ENCODE measurements at places on chromosomes 7 and 10.

DNA sequence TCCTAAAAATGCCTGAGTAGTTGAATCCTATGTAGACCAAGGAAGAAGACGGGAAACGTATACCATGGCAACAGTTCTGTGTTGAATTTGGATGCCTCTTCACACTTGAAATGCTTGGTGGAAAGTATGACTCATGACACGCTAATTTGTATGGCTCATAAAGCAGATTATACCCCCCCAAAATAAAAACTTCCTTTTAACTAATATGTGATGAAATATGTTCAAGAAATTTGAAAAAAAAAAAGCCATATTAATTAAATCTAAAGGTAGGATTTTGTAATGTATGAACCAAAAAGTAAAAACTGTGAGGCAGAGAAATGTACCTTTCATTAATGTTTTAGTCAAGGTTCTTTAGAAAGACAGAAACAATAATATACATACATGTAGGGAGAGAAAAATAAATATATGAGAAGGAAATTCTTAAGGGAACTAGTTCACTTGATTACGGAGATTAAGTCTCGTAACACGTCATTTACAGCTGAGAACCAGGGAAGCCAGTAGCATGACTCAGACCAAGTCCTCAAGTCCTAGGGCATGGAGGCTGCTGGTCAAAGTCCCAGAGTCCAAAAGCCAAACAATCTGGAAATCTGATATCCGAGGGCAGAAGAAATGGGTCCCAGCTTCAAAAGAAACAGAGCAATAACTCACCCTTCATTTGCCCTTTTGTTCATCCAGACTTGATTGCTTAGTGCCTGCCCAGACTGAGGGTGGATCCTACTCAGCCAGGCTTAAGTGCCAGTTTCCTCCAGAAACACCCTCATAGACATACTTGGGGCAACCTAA, 485.1 kb downstream of the SEMA3D start:
- no peak for DNase-seq

GRCh38 chr7:107048783-107049418, 4.4 kb downstream of the PRKAR2B start:
- no peak for DNase-seq

GRCh38 chr7:26618898-26619297, 245.5 kb downstream of the SKAP2 start:
- DNase-seq = no peak

DNA sequence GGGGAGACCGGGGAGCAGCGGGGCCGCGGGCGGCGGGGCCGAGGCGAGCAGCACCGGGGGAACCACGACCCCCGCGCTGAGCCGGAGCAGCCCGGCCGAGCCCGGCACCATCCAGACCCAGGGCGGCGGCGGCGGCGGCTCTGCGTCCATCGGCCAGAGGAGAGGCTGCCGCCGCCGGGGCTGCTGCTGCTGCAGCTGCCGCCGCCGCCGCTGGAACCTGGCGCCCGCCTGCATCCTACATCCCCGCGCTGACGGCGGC, 190 bp downstream of the TCERG1L start:
- no peak for DNase-seq

DNA sequence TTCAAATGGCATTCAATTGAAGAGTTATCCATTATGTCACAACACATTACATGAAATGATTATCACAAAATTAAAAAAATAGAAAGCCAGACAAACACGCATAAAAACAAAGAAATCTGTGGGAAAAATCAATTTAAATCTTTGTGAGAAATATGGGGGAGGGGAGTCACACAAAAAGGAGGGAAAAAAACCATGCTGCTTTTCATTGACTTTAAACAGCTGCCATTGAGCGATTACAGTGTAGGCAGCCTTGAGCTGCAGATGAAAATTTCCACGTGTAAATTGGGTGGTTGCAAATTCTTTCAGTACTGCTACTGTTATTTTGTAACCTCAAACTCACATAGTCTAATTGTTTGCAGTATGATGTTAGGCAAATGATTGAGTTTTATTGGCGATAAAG, 889.9 kb upstream of the PHF14 start:
- no peak for DNase-seq

- DNase-seq = no peak
These were observed 18.1 kb downstream of the ADRB1 start for GRCh38 chr10:114061789-114062188.

GRCh38 chr10:29840516-29841276, 205.9 kb upstream of the SVIL start:
- DNase-seq = no peak

DNA sequence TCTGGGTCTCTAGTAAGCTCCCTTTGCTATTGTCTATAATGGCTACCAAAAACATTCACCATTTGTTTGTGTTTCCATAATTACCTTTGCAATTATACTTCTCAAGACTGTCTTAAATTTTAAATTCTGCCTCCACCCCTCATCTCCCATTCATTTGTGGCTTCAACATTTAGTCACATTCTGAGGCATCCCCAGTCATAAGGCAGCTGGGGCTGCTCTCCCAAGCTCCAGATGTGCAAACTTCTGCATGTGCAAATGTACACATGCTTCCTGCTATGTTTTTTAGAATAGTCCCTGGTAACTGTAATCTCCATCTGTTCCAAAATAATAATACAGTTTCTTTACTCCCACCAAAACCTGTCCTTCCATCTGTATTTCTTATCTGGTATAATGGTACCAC, 97.3 kb downstream of the CDK6 start:
- no peak for DNase-seq

GRCh38 chr7:41820111-41820671, 117.3 kb upstream of the INHBA start:
- no peak for DNase-seq

DNA sequence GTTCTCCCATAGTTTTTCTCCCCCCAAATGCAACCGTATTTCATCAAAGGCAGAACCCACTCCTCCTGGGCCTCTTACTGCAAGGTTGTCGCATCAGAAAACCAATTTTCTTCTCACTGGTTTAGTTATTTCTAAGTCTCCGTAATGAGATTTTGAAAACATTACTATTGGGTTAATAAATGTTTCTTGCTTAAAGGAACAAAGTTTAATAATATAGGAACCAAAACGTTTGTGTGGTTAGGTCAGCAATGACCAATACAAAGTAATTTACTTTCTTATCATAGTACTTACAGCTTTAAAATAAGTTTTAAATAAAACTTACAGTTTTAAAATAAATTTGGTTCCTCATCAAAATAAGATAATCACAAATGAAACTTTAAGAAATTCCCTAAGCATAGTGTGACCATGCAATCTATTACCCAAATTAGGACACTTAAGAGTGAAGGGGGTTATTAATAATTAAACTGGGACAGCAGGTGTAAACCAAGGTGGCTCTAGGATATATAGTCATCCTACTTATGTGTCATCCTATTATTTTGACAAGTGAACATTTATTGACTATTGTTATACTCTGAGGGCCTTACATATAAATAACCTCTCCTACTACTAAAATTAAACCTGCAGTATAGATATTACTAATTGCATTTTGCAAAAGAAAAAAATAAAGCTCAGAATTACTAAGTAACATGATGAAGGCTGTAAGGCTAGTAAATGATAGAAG, 415.4 kb upstream of the LRRN3 start:
- no peak for DNase-seq

DNA sequence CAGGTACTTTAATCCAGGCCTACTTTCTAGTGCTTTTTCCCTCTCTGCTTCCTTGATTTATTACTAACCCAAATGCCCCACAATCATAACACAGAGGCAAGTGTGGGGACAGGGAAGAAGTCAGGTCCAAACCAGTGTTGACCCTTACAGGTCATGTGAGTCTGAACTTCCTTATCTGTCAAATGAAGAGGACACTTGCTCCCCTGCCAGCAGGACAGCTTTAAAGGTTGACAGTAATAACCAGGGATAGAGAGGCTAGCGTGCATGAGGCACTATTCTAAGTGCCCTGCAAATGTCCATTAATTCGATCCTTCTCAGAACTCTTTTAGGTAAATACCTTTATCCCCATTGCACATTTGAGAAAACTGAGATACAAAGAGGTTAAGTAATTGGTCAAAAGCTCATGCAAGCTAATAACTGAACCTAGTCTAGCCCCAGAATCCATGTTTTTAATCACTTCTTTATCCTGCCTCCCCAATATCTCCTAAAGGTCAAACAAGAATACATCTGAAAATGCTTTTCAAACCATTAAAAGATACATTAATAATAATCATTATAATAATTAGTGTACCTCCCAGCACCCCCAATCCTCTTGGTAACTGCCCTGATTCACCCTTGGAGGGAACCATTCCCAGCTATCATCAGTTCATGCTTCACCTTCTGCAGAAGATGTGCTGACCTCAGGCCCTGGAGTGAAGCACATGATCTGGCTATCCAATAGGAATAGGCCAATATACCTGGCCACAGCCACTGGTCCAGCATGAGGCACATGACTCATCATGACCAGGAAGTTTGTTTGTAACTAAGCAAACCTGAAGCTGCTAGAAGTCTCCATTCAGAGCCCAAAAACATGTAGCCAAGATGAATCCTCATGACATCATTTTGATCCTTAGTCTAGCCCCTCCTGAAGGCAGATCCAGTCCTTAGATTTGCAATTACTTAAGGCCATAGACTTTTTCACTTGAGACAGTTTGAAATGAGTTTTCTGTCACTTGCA, 40.7 kb downstream of the SGMS1 start:
- peak; percentile 33 for DNase-seq

GRCh38 chr10:93180482-93180931, 106.8 kb downstream of the CYP26A1 start:
- no peak for DNase-seq

DNA sequence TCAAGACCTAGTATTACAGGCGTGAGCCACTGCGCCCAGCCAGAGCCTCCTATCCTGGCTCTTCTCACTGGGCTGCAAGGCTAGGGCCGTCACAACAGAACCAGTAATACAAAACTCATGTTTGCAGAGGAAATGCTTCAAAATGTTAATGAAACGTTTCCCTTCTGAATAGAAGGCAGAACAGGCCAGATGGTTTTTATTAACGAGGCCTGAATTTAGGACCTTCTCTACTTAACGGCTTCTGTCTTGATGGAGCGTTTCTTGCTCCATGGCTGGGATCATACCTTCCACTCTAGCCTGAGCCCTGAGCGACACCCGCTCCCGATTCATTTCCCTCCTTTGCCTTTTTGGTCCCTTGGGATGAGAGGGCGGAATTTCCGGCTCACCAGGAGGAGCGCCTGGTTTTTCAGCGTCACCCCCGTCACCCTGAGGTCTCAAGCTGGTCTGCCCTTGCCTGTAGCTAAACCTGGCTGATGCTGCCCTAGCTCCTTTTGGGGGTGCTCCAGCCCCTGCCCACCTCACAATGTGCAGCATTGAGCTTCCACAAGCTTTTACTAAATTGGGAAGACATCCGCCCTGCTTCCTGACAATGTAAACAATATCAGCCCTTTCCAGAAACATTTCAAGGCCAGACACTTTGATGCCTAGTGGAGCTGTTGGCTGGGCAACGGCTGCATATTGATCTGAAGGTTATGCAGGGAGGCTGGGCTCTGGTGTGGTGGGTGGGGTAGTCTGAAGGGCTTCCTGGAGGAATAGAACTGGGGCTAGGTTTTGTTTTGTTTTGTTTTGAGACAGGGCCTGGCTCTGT, 5.2 kb downstream of the CLIP2 start:
- no peak for DNase-seq

DNA sequence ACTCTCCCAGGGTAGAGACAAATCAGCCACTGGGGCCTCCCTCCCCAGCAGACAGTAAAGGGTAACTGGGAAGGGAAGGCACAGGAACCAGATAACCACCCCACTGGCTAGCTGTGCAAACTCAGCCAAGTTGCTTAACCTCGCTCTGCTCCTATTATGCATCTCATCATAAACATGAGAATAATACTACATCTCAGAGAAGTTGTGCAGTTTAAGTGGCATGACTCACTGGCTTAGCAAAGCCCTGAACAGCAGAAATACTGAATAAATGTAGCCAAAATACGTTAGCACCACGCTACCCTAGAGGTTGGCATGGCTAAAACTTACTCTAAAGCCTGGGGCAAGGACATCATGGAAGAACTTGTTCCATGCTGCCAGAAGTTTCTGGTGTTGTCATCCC, 128.1 kb upstream of the ANK3 start:
- DNase-seq = no peak

- DNase-seq = peak; percentile 67
These were observed 11.3 kb downstream of the GPRIN2 start for GRCh38 chr10:46544989-46545791.

GRCh38 chr7:30880125-30880720, 31.4 kb upstream of the AQP1 start:
- no peak for DNase-seq

DNA sequence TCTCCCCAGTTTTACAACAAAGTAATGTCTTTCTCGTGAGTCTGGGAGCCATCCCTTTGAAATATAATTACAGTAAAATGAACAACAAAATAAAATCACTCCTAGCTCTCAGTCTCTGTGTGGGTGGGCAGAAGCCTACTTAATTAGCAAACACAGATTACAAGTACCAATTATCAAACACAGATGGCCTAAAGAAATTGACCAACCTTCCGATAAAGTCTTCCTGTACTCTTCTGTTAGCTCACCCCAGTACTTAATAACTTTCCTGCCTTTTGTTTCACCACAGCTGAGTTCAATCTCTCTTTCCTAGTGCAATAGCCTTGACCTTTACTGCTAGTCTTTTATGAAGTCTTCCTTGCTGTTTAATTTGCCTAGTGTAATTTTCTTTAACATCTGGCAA, 719.2 kb upstream of the MBL2 start:
- DNase-seq = no peak

DNA sequence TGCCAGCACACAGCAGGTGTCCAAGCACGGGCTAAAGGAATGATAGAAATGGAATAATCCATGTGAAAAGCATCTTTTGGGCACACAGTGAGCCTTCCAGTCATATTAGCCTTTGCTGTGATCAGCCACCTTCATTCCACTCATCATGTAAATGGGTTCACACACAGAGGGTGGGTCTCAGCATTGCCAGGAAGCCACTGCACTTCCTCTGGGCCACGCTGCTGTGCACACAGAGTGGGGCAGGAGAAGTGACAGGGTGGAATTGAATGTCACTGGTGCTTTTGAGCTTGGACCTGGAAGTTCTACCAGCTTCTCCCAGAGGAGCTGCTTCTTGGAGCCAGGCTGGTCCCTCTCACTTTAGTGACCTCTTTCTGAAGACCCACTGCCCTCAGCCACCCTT, 203.5 kb downstream of the USP6NL start:
- no peak for DNase-seq

DNA sequence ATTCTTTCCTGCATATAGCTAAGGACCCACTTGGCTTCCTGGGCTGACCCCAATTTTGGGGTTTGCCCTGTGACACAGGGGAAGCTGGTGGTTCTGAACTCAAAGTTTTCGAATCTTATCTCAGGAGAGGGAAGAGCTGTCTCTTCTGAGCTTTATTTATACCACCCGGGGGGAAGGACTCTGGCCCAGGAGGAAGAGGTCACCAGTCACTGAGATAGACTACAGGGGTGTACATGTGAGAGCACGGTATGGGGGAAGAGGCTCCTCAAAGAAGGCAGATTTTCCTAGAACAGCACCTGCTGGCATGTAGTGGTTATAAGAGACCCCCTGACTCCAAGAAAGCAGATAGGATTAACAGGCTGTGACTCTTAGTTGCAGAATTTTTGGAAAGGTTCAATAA, 101.8 kb upstream of the ELMO1 start:
- DNase-seq = no peak

- DNase-seq = peak; percentile 79
These were observed 2.0 kb upstream of the GTPBP4 start for GRCh38 chr10:986137-986825.
